ENCODE measurements at places on chromosomes 2 and 18.

- no peak for DNase-seq
Measured at GRCh38 chr18:49717617-49718016, 95.7 kb downstream of the ACAA2 start.

- no peak for DNase-seq
Measured at GRCh38 chr18:76121011-76121410, 374.0 kb downstream of the ZNF516 start.

DNA sequence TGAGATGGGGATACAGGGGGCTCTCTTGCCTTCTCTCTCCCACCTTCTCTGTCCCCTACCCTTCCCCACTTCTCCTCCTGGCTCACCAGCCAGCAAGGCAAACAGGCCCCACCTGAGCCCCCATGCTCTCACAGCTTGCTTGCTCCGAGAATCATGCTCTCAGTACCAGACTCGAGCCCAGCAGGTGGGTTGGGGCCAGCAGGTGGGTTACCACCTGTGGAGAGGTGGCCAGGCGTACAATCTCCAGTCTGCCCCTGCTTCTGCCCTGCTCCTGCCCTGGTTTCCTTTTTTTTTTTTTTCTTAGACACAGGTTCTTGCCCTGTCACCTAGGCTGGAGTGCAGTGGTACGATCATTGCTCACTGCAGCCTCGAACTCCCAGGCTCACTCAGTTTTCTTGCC is 214.5 kb downstream of the SH3RF3 start:
- DNase-seq: no peak

DNA sequence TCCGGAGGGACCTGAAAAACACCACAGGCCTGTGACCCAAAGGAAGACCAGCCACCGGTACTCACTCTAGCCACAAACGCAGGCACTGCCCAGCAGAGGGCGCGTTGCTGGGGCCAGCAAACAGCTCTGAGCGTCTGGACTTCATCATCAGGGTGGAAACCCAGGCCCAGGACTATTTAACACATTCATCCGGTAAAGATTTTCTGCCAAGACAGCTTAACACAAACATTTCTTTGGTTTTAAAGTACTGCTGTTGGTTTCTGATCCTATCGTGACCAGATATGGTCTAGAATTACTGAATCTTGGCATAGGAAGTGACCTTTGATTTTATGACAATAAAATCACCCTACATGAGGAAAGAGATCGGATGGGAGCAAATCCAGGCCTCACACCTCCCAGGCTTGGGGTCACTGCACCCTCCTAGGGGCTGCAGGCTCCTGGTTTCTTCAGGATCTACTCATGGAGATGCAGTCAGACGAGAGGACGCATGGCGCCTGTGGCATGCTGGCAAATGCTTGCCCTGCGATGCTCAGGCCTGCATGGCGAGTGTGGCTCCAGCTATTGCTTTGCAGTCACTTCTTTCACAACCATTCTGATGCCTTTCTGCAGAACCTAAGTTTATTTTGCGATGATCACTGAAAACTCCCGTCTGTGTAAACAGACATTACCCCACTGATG is 130.4 kb downstream of the COL4A4 start:
- peak; percentile 27 for DNase-seq

- DNase-seq: peak; percentile 76
Measured at GRCh38 chr2:28810384-28811285, at the start of gene SPDYA. SPDYA (plus strand) TSS chr2:28810834; CDS start chr2:28816015, 5,181 bp downstream.

- no peak for DNase-seq
Measured at GRCh38 chr2:145010635-145011034, 490.7 kb upstream of the ZEB2 start.
